ENCODE measurements at places on chromosomes 7 and 10.

GRCh38 chr10:103696411-103697145, 158.8 kb downstream of the SH3PXD2A start:
- DNase-seq, result peak; percentile 96

- no peak for DNase-seq
Measured at GRCh38 chr10:62778125-62778524, 26.4 kb upstream of the ADO start.

DNA sequence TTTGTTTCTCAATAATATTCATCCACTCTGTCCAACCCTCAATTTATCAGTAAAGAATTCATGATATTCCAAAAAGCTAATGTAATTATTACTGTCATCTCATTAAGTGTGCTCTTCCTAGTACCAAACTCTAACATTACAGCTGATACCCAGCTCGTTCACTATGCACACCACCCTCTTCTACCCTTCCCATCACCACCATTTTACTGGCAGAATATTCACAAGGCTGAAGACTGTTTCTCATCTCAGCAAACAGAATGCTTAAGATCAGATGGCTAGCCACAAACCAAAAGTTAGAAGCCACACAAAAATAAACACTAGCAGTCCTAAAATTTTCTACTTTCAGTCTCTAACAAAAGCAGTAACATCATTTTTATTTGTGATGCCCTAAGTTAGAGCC, 121.5 kb downstream of the SRPK2 start:
- no peak for DNase-seq

- DNase-seq, result no peak
Measured at GRCh38 chr10:10044922-10045764, 972.5 kb upstream of the CELF2 start.

DNA sequence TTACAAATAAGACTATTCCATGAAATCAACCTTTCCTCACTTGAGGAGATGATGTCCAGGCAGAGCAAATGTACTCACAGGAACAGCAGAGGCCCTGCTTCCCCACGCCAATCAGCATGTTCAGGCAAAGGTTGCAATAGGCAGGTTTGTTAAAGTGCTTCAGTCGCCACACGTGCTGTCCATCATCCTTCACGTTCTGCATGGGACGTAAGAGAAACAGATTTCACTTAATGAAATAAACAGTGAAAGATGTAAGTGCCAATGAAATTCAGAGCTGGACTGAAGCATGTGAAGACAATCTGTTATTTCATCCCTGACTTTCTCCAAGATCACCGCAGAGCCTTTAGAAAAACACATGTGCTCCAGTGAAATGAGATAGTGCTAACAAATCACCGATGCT, 217.4 kb downstream of the DGKB start:
- DNase-seq, result no peak

GRCh38 chr7:46047581-46047980, 126.5 kb upstream of the IGFBP3 start:
- no peak for DNase-seq

- peak; percentile 56 for DNase-seq
Measured at GRCh38 chr7:43758029-43758821, at the start of gene BLVRA. BLVRA (plus strand) TSS chr7:43758680; CDS start chr7:43771159, 12,479 bp downstream.

DNA sequence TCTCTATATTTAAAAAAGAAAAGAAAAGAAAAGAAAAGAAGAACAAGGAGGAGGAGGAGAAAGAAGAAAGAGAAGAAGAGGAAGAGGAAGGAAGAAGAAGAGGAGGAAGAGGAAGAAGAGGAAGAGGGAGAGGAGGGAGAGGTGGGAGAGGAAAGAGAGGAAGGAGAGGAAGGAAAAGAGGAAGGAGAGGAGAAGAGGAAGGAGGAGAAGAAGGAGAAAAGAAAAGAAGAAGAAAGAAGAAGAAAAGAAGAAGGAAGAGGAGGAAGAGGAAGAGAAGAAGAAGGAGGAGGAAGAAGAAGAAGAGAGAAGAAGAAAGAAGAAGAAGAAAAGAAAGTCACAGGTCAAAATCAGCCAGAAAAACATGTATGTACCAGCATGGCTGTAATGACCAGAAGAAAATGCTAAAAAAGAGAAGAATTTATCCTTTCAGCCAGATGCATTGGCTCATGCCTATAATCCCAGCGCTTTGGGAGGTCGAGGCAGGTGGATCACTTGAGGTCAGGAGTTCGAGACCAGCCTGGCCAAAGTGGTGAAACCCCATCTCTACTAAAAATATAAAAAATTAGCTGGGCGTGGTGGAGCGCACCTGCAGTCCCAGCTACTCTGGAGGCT, 5.3 kb upstream of the POR start:
- no peak for DNase-seq

DNA sequence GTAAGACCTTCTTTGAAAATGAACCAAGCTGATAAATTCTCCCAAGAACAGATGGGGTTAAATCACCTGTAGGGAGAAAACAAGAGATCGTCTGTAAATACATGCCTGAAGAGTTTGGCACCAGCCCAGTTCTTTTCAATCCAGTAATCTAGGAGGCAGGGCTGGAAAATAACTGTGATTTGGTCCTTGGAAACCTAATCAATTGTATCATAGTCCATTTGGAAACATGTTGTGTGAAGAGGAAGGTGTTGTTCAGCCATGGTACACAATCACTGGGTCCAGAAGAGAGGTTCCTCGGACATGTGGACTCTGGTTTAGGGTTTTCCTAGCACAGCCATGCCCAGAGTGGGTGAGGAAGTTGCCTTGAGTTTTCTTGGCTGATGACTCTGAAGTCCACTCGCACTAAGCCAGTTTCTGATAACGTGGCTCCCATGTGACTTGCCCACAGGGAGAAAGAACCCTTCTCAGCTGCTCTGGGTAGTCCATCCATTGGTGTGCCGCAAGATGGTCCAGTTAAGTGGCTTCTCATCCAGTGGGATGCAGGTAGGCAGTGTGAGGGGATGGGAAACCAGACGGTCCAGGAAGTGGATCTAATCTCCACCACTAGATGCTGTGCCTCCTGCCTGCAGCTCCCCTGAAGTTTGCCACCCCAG, 5.1 kb downstream of the BLNK start:
- no peak for DNase-seq

GRCh38 chr10:132884691-132885271, 57.6 kb downstream of the CFAP46 start:
- DNase-seq, result no peak

GRCh38 chr7:135800560-135800959, 51.9 kb upstream of the FAM180A start:
- no peak for DNase-seq

DNA sequence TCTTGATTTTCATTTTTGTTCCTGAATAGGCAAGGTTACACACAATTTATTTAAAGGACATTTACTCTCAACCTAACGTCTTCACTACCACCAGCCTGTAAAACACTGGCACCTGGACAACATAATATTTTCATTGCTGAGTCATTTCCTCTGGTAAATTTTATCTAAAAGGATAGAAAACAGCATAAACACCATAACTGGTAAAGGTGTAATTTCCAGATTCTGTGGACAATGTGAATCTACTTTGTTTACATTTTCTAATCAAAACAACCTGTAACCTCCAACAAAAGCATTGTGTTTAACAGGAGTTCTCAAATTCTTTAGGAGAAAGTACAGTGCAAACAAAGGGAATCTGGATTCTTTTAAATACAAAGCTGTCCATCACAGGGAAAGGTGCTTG, 472.0 kb upstream of the AKR1E2 start:
- DNase-seq, result peak; percentile 54

All from fibroblast of skin of right biceps (primary cell).